ENCODE measurements at places on chromosomes 12 and 14.

DNA sequence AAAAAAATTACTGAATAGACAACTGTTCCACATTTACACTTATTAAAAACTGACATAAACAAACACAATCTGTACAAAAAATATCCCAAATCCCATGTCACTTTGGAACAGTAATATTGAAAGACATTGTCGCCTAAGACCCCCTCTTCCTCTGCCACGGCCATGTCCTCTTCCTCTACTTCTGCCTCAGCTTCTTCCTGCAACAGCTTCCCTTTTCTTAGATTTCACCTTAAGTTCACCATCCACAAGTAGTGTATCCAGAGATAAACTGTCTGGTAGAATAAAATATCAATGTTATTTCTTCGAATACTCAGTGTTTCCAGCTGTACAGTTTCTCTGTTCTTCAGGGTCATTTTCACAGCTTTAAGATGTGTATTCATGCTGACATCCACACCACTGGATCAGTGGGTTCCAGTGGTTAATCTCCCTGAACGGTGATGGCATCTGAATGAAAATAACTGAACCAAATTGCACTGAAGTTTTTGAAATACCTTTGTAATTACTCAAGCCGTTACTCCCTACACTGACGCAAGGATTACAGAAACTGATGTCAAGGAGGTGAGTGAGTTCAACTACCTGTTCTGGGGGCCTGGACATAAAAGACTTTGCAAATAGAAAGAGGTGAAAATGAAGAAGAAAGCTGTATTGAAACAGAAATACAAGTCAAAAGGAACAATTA, 208.5 kb downstream of the C12orf50 start:
- no peak for DNase-seq

- DNase-seq = no peak
Measured at GRCh38 chr12:82124711-82125380, 233.3 kb downstream of the CCDC59 start.

GRCh38 chr12:72273851-72274351, 1.7 kb downstream of the TRHDE start:
- DNase-seq = no peak

GRCh38 chr12:109579639-109580038, 6.0 kb downstream of the MVK start:
- DNase-seq = no peak

- DNase-seq = no peak
Measured at GRCh38 chr12:77645966-77646598, 184.6 kb upstream of the NAV3 start.

- no peak for DNase-seq
Measured at GRCh38 chr14:75543786-75544185, 21.5 kb downstream of the BATF start.

All from hematopoietic multipotent progenitor cell treated with erythropoietin and hydrocortisone succinate and interleukin-3 and kit ligand, for 15 days (in vitro differentiated cells).